Esophagus mucosa (tissue), 1 donor: ENCODE measurements at places on chromosomes 5 and 9. TPM values are rescaled to one million over a fixed set of nuclear protein-coding genes. Genes with fewer than 3 reads are reported as not detected.

Gene P4HA2
- total RNA-seq, result 19.0 TPM

GRCh38 chr5:141783005-141783946 lies 94.9 kb downstream of the PCDH1 start:
- ATAC-seq, result peak; percentile 56

Gene SH3TC2
- total RNA-seq, result 3.4 TPM

GRCh38 chr9:21053851-21054250 lies 22.4 kb upstream of the HACD4 start:
- ATAC-seq, result no peak

DNA sequence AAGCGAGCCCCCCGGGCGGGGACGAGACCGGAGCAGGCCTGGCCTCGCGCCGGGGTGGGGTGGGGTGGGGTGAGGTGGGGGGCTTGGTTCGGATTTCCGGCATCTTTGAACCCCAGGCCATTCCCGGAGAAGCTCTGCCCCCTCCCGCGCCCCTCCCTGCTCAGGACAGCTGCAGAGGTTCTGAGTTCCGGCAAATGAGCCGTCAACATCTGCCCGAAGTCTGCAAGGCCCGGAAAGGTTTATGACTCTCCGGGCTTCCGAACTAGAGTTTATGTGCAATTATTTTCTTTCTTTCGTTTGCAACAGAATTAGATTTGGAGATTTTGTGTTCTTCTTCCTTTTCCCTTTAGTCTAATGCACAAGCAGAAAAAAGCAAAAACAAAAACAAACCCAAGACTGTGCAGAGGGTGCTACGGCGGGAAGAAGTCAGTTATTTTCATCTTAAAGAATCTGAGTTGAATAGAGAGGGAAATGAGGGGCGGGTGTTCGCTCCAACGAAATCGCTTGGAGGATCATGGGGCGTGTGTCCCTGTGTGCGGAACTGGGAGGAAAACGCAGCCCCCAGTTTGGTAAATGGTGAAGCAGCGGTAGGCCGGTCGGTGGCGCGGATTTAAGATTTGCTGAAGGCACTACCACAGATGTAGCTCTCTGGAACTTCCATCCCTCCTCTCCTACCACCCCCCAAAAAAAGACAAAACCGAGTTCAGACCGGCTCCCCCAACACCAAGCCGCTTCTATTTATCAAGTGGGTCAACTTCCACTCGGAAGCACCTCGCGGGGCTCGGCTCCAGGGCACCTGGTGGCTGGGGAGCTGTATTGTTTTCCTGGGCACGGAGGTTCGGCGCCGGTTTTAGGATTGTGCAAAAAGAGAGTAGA lies 4.8 kb downstream of the LHX2 start:
- no peak for ATAC-seq

DNA sequence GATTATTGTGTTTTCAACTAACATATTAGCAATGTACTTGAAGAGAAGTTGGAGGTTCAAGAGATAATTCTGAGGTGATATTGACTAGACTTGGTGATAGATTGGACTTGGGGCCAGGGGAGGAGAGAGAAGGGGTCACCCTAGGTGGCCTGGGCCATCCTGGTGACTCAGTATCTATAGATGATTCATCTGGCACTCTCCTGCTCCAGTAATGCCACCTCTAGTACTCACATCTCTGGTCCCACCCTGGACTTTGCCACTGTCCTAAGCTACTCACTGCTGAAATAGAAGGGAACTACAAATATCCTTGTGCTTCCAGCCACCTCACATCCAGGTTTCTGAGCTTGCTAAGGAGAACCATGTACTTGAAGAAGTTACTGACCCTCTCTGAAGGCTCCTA lies 249.9 kb downstream of the ARRDC3 start:
- peak; percentile 55 for ATAC-seq

Gene UBE2B
- total RNA-seq, result 56.6 TPM

Gene WDR31
- 3.7 TPM for total RNA-seq

- ATAC-seq, result no peak
Observed at GRCh38 chr9:79431019-79431679, 140.6 kb upstream of the TLE4 start.

- peak; percentile 59 for ATAC-seq
Observed at GRCh38 chr9:89564346-89564878, 40.4 kb upstream of the GADD45G start.

- ATAC-seq, result no peak
Observed at GRCh38 chr5:123391009-123391408, 32.2 kb downstream of the CEP120 start.

Gene CDX1
- not detected for total RNA-seq

- ATAC-seq, result peak; percentile 58
Observed at GRCh38 chr5:173634465-173634983, 18.1 kb upstream of the BOD1 start.

GRCh38 chr5:125581311-125581710 lies 834.9 kb upstream of the ZNF608 start:
- no peak for ATAC-seq

GRCh38 chr5:56620903-56621677 lies 194.3 kb upstream of the MAP3K1 start:
- no peak for ATAC-seq

Gene SLC6A3
- total RNA-seq, result 0.16 TPM

Gene INSL4
- not detected for total RNA-seq

DNA sequence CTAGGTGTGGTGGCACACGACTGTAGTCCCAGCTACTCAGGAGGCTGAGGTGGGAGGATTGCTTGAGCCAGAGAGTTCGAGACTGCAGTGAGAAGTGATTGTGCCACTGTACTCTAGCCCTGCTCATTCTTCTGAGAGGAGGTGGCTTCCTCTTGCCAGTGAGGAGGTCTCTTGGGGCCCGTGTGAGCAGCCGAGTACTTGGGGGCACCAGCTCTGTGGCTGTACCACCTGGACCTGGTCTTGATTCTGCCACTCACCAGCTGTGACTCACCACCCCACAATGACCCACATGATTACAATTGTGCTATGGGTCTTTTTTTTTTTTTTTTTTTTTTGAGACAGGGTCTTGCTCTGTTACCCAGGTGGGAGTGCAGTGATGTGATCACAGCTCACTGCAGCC lies 18.0 kb upstream of the CRB2 start:
- no peak for ATAC-seq

DNA sequence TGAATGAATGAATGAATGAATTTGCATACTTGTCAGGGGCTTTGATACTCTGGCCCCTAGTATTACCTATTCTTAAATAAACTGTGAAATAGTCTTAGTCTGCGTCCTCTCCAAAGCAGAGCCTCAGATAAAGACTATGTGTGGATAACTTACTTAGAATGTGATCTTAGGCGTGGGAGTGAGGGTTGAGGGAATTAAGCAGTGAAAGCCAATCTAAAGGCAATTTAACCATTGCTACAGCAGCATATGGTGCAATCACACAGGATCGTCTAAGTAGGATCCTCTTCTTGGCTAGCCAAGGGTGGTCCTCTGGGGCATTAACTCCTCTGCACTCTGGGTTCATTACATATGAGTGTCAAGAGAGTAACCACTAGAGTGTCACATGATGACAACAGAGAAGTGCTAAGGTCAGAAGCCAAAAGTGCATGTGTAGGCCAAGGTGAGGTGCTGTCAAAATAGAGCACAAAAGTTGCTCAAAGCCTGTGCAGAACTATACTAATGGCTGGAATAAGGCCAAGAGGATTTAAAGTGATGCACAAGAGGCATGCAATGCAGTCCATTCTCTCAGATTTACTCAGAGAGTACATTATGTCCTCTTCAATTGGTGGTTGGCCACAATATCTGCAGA lies 274.4 kb upstream of the SEMA6A start:
- no peak for ATAC-seq

- peak; percentile 58 for ATAC-seq
Observed at GRCh38 chr5:151628112-151628823, 37.1 kb upstream of the FAT2 start.

GRCh38 chr5:14675865-14676300 lies 11.4 kb downstream of the OTULIN start:
- ATAC-seq, result no peak

Gene C1QTNF2
- 0.20 TPM for total RNA-seq

Gene RMND5B
- total RNA-seq, result 71.5 TPM

GRCh38 chr5:81156732-81157131 lies 76.4 kb upstream of the CKMT2 start:
- ATAC-seq, result no peak

- ATAC-seq, result peak; percentile 49
Observed at GRCh38 chr5:109701792-109702191, 12.1 kb downstream of the MAN2A1 start.

- no peak for ATAC-seq
Observed at GRCh38 chr9:13447843-13448422, 168.4 kb upstream of the MPDZ start.

Gene ZNF608
- total RNA-seq, result 6.7 TPM

GRCh38 chr5:174692982-174693422 lies 31.4 kb upstream of the MSX2 start:
- no peak for ATAC-seq

Gene QRFP
- total RNA-seq, result not detected

- ATAC-seq, result no peak
Observed at GRCh38 chr9:76904661-76905457, 1.1 kb downstream of the PRUNE2 start.

- ATAC-seq, result no peak
Observed at GRCh38 chr9:89436326-89436725, 61.6 kb downstream of the SEMA4D start.

DNA sequence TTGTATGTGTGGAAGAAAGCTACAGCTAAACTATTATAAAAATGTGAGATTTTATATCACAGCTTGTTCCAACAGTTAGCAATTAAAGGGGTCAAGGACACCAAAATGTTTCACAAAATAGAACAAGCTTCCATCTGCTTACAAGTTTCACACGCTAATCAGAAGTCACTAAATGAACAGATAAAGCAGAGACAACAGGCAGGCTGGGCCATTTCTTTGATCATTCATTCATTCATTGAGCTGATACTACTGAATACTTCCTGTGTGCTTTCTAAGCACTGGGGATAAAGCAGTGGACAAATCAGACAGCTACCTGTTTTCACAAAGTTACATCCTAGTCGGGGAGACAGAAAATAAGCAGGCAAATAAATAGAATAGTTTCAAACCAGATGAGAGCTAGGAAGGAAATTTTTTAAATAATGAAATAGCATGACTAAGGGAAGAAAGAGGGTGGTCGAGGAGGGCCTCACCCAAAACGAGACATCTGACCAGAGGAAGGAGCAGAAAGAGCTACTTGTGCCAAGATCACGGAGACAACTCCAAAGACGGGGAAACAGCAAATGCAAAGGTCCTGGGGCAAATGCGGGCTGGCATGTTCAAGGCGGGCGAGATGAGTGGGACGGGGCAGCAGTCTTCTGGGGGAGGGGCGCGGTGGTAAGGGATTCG lies 1.2 kb downstream of the MAPK9 start:
- ATAC-seq, result no peak

- ATAC-seq, result no peak
Observed at GRCh38 chr9:126836216-126836615, 24.2 kb upstream of the ZBTB34 start.

GRCh38 chr9:119195521-119195920 lies 173.7 kb downstream of the BRINP1 start:
- ATAC-seq, result no peak

Gene PLEKHG4B
- total RNA-seq, result 0.36 TPM

- ATAC-seq, result peak; percentile 98
Observed at GRCh38 chr5:179697993-179698934, 503 bp upstream of the CANX start.

DNA sequence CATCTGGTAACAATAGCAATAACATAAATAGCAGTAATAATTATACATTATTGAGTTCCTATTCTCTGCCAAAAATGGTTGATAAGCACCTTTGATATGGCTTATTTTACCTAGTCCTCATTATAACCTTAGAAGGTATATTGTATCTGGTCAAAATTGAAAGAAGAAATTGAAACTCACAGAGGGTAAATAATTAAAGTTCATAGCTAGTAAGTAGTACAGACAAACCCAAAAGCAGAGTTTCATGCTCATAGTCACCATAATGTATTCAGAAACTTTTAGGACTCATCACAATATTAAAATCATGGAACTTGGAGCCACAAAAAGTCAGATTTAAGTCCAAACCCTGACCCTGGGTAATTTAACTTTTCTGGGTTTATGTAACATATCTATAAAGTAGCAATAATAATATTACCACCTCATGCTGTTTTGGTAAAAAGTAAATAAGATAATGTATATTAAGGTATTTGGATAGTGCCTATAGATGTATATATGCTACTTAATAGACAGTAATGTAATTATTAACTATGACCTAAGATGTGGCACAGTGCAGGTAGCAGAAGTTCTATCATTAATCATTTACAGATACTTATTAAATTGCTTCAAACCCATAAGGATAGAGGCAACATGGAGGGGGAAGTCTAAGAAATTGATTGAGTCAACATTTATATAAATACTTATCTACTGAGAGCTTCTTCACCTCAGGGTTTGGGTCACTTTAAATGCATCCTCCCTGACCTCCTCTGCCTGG lies 32.4 kb downstream of the STK32A start:
- no peak for ATAC-seq

DNA sequence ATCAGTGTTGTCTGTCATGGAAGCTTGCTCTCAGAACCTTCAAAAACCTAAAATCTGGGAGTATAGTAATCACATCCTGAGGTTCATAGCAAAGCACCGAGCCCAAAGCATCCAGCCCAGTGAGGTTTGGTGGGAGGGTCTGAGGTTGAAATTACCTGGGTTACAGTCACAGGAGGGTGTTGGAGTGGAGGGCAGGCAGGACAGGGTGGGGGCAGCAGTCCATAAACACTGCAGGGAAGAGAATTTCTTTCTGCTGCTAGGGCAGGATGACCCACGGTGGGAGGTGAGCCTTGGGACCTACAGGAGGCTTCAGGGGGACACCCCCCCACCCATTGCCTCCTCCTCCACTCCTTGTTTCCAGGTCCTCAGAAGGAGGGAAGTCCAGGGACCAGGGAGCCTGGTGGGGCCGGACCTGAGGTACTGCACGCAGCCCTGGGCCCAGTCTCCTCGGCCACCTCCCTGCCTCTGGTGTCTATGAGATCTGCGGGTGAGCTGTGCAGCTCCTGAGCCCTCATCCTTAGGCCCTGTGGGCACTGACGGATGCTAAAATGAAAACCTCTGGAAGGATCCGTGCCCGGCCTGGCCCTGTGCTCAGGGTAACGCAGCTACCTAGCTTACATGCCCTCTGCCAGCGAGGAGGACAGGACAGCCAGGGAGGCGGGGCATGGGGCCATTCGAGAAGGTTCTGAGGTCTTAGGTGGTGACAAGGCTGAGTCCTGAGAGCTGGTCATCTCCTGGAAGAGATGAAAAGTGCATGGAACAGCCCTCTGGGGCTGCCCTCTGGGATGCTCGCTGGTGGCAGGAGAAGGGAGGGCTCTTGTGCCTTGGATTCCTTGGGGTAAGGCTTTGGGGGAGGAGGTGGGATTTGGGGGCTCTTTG lies 1.8 kb upstream of the ADCY2 start:
- no peak for ATAC-seq

Gene FANCG
- total RNA-seq, result 22.0 TPM

DNA sequence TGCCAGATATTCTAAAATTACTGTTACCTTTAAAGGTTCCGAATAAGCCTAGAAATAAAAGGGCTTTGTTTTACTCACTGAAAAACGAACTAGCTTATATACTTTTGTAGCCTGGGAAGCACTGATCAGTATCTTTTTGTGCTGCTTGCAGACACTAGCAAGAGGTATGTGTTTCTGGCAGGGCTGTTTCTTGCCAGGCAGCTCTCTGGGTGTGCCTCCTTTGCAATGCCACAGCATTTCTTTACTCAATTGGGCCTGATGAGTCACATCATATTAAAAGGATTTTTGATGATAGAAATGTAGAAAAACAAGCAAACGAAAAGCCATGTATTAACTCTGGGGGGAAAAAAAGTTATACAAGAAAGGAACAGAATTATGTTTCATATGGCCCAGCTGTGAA lies 35.6 kb downstream of the CD180 start:
- peak; percentile 74 for ATAC-seq

GRCh38 chr9:133306242-133307204 lies 29.5 kb downstream of the SURF6 start:
- ATAC-seq, result no peak

Gene PKD2L2
- not detected for total RNA-seq

Gene PRLR
- total RNA-seq, result 7.6 TPM

Gene NR6A1
- total RNA-seq, result 1.7 TPM

Gene PPP3R2
- not detected for total RNA-seq
